ENCODE measurements at places on chromosomes 16 and 17.

GRCh38 chr17:81651692-81652091 lies 4.7 kb downstream of the PDE6G start:
- no peak for DNase-seq

GRCh38 chr16:89918453-89919347 lies at the start of gene MC1R:
MC1R (plus strand) TSS chr16:89918862; CDS start chr16:89919259, 397 bp downstream.
- DNase-seq, result no peak

DNA sequence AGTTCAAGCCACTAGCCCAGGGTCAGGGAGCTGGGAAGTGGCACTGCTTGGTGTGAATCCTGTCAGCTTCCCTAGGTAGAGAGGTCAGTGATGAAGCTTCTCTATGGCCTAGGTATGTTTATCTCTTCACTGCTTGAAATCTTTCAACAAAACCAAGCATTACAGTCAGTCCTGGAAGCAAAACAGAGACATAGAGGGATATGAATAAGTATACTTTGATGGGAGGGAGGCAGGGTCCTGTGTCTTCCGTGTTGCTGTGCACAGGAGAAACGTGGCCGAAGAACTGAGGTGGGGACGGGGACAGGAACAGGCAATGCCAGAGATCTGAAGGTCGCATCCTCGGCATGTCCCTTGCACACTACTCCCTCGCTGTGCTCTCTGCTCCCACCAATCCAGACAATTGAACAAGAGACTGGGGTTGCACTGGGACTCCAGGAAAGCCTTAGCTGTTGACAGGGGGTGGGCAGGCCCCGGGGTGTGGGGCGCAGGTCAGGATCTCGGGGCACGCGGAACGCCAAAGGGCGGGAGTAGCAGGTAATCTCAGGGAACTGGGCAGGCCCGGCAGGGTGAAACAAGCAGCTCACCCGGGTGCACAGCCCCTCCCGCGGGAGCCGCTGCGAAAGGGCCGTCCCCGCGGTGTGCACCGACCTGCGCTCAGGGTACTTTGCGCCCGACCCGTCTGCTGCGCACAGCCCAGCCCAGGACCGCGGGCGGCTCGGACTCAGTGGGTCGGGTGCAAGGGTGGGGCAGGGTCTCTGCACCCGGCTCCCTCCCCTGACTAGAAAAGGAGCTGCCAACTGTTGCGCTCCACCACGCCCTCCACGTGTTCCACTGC lies at the start of gene MT1H:
TSS of gene MT1H (plus strand) at position 810 of the 835 bp plus-strand sequence. CDS start 71 bp downstream, outside the sequence.
- DNase-seq, result no peak

- no peak for DNase-seq
Observed at GRCh38 chr17:33385713-33386112, 92.6 kb upstream of the ASIC2 start.

DNA sequence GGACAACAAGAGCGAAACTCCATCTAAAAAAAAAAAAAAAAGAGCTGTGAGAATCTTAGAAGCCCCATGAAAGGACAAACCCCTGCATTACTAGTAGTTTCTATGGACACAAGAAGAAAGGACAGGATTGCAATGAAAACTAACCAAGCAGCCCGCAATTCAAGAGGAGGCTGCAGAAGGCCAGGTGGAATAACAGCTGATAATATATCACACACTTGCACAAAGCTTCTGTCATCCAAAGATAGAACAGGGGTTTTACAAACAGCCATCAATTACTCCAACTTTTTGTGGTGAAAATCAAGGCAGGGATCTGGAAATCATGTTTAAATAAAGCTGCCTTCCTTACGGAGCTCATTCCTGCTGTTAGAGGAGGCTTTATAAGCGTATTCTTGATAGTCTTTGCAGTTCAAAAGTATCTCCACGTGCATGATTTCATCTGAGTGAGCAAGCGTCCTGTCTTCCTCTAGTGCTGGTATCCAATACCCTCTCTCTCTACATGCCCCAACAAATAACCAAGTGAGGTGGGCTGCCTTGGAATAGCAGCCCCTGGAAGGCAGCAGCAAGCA lies 23.1 kb upstream of the TMEM94 start:
- DNase-seq, result no peak

DNA sequence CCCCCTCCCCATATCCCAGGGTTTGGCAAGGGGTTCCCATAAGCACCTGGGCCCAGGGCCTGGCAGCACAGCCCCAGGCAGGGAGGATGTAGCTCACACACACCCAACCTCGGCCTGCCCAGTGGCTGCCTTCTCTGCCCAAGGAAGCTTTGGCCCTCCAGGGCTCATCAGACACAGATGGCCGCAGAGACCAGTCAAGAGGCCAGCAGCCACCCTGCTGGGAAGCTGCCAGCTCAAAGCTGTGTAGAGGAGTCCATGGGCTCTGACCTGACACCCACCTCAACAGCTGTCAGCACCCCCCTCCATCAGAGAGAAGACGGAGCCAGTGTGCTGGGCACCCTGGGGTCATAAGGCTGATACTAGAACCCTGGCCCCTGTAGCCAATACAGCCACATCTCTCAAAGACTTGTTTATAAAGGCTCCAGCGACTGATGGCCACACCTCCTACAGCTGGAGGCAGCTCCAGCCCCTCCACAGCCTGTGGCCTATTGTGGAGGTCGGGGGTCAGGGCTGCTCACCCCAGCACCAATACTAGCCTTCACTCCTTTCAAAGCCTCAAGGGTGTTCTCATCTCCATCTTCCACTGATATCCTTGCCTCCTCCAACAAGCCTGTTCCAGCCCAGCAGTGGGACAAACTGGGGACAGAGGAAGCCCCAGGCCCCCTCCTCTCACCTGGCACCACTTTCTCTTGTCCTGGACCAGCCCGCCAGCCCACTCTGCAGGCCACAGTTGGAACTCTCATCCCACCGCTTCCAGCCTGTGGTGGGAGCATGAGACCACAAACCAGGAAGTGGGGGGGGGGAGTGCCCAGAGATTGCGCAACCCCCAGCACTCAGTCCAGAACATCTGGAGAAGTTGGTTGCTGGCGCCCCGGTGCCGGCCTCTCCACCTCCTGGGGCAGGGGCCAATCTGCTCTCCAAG lies 2.2 kb upstream of the MPG start:
- no peak for DNase-seq

DNA sequence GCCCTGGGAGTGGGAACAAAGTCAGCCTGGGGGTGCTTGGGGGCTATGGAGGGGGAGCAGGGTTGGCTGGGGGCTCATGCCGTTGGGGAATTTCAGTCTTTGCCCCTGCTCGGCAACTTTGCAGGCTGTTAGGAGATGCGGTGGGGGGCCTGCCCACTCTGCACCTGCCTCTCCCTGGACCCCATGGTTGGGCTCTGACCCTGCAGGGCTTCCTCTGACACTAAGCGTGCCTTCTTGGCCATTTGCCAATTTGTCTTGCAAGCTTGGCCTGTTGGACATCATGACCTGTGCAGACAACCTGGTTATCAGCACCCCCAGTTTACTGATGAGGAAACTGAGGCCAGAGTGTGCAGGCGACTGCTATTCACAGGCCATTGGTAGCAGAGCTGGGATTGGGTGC lies 14.6 kb downstream of the ADCY7 start:
- no peak for DNase-seq

DNA sequence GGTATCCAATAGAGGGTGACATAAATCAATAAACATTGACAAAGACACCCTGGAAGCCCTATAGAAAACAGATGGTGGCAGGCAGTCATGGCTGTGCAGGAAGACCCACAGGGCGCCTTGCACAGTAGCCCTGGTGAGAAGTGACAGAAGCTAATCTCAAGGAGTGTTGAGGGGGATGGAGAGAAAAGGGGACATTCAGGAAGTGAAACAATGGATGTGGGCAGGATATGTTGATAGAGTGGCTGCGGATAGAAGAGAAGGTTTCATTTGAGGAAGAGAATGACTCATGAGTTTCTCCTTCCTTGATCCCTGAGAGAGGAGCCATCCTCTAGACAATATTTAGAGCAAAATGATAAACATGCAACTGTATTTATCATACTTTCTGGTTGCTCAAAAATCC lies 468.8 kb upstream of the HSBP1 start:
- DNase-seq, result no peak

DNA sequence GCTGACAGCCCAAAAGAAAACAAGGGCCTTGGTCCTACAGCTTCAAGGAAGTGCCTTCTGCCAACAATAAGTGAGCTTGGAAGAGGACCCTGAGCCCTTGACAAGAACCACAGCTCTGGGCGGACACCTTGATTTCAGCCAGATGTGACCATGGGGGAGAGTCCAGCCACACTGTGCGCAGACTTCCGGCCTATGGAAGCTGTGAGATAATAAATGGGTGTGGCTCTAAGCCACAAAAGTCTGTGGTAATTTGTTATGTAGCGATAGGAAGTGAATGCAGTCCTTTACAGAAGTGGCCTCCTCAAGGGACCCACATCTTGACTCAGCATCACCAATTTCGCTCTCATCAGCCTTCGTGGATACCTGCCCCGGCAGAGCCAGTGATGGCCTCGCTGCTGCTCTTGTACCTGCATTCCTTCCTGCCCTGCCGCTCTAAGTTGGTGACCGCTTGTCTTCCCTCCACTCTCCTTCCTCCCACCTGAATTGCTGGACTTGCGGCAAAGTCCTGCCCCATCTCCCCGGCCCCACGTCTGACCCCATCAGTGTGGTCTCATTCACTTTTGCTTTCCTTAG lies 29.3 kb downstream of the PRSS54 start:
- DNase-seq, result no peak

DNA sequence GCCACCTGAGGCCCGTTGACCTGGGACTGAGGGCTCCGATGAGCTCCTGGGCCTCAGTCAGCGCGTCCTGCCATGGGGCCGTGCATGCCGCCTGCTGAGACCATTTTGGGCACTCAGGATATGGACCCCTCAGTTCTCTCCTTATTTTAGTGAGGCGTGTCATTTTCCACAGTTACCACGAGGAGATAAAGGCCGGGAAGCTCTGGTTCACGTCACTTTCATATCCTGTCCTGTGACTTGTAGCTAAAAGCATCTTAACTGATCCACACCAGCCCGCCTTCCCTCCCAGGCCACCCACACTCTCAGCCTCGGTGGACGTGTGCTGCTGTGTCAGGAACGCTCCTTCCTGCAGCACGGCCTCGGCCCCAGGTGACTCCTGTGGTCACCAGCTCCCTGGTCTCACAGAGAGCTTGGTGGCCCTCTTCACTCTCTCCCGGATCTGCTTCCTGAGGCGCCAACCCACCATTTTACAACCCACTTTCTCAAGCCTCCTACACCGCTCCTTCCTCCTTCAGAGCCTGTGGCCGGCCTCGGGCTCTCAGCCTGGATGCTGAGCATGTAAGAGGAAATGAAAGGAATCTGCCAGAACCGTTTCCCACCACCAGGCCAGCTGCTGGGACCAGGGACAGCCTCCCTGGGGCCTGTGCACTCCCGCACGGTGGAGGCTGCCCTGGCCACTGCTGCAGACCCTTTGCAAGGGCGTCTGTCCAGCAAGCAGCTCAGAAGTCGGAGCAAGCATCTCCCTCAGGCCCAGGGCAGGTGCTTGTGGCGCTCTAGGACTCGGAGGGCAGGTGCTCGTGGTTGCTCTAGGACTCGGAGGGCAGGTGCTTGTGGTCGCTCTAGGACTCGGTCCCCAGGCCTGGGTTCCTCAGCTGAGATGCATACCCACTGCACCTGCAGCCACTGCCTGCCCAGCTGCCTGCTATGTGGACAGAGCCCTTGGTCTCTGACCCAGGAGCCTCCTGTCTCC lies 23.9 kb upstream of the FASN start:
- no peak for DNase-seq

- DNase-seq, result no peak
Observed at GRCh38 chr17:68737761-68738443, 136.7 kb upstream of the FAM20A start.

DNA sequence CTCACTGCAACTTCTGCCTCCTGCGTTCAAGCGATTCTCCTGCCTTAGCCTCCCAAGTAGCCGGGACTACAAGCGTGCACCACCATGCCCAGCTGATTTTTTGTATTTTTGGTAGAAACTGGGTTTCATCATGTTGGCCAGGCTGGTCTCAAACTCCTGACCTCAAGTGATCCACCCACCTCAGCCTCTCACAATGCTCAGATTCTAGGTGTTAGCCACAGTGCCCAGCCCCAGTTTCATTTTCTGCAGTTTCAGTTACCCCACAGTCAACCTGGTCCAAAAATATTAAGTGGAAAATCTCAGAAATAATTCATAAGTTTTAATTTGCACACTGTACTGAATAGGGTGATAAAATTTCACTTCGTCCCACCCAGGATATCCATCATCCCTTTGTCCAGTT lies 28.7 kb downstream of the KNOP1 start:
- DNase-seq, result no peak

DNA sequence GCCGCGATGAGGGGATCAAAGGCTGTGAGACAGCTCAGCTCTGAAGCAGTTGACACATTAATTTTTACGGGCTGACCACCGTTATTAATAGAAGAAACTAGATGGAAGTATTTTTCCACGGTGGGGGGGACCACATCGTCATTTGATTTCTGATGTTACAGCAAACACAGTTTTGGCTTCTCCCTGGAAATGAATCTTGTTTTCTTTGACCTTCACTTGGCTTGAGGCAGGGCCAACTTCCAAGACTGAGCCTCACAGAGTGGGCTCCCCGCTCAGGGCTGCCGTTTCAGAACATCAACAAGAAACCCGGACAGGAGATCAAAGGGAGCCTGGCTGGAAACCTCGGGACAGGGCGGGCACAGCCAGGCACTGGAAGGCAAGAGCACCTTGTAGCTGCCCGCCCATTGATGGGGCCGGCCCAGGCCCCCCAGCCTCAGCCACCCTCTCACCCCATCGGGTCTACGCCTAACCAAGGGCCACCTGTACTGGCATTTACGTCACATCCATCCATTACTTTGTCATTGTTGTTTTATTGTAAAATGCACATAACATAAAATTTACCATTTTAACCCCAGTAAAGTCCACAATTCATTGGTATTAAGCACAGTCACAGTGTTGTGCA lies 124.6 kb downstream of the C16orf95 start:
- no peak for DNase-seq

GRCh38 chr17:34300652-34301370 lies 15.3 kb downstream of the CCL11 start:
- no peak for DNase-seq

DNA sequence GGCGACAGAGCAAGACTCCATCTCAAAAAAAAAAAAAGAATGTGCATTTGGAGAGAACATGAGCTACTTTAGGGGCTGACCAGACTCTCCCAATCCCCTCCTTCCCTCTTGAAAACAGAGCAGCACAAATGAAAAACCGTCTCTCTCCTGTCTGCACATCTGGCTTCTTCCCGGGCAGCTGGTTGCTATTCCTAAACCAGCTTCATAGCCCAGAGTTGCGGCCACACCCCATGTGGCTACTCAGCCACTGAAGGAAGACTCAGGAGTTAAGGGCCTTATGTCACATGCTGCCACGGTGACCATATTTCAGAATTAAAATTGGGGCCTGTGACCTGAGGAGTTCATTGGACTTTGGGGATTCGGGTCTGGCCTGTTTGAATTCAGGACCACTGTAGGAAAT lies 48.3 kb downstream of the KATNIP start:
- no peak for DNase-seq

GRCh38 chr16:88539652-88540345 lies 30.4 kb upstream of the ZC3H18 start:
- DNase-seq, result no peak

DNA sequence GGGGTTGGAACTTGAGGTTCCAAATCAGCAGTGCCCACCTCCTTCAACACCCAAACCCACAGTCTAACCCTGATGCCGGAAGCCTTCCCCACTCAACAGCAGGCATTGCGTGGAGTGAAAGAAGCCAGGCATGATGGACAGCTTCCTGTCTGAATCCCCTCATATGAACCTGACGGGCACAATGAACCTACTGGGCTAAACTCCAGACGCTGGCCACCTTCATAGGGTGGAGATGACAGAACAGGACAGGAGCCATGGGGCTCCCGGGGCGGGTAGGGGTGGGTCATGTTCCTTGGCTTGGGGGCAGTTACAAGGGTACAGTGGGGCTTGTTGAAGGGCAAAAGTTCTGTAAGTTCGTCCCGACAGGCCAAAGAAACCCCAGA lies 460 bp upstream of the HSBP1 start:
- DNase-seq, result no peak
